ENCODE measurements at places on chromosomes 12 and 14.

GRCh38 chr12:131357185-131357747 lies 353.6 kb upstream of the SFSWAP start:
- H3K4me3 ChIP-seq: no peak overlapping the region
- no peaks in the 10 kb centered on the region for H3K36me3 ChIP-seq
- no peak for DNase-seq
- no peak overlapping the region for H3K27ac ChIP-seq
- no peaks in the 10 kb centered on the region for H3K27me3 ChIP-seq
- no peaks in the 10 kb centered on the region for H3K4me1 ChIP-seq

DNA sequence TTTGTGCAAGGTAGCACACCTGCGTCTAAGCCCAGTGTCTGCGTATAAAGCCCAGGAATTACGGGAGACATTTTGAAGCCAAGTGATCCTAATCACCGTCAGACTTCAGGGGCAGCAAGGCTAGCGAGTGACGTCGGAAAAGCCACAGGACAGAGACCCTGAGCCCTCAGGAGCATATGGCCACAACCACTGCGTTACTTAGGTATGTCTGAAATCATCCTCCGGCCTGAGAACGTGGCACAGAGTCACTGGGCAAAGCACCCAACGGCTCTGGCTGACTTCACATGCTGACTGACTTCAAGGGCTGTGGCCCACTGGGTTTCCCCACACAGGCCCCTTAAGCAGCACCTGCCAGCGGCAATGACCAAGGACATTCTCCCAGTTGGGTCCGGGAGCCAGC lies 71.5 kb downstream of the RIMBP2 start:
- no peak overlapping the region for H3K27ac ChIP-seq
- H3K4me3 ChIP-seq: no peak overlapping the region
- no peaks in the 10 kb centered on the region for H3K27me3 ChIP-seq
- H3K4me1 ChIP-seq: no peaks in the 10 kb centered on the region
- no peaks in the 10 kb centered on the region for H3K36me3 ChIP-seq
- no peak for DNase-seq

- no peak overlapping the region for H3K27ac ChIP-seq
- H3K36me3 ChIP-seq: no peaks in the 10 kb centered on the region
- no peak overlapping the region for H3K4me3 ChIP-seq
- no peak for DNase-seq
Observed at GRCh38 chr14:89141862-89142261, 275.2 kb downstream of the FOXN3 start.

GRCh38 chr14:35766700-35767082 lies 42.4 kb downstream of the RALGAPA1 start:
- no peaks in the 10 kb centered on the region for H3K36me3 ChIP-seq
- H3K27ac ChIP-seq: no peak overlapping the region
- no peak for DNase-seq
- H3K27me3 ChIP-seq: no peaks in the 10 kb centered on the region
- no peaks in the 10 kb centered on the region for H3K4me1 ChIP-seq
- H3K4me3 ChIP-seq: no peak overlapping the region

DNA sequence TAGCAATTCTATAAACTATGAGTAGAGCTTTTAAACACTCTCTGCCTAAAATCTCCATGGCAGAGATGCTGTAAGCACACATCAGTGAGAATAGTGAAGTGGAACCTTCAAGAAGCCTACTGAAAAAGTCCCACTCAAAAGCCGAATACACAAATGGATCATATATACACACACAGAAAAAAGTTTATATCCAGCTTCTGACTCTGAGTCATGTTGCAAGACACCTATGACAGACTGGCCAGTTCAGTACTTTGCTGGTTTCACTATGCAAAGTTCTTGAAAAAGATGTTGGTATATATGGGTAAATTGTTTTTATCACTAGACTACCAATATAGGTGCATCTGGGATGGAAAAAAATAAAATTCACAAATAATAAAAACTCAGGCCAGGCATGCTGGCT lies 126.1 kb downstream of the KCNK10 start:
- DNase-seq: no peak
- no peak overlapping the region for H3K4me3 ChIP-seq
- no peaks in the 10 kb centered on the region for H3K4me1 ChIP-seq
- H3K27me3 ChIP-seq: peaks cover 10% of the 10 kb centered on the region
- H3K36me3 ChIP-seq: no peaks in the 10 kb centered on the region

DNA sequence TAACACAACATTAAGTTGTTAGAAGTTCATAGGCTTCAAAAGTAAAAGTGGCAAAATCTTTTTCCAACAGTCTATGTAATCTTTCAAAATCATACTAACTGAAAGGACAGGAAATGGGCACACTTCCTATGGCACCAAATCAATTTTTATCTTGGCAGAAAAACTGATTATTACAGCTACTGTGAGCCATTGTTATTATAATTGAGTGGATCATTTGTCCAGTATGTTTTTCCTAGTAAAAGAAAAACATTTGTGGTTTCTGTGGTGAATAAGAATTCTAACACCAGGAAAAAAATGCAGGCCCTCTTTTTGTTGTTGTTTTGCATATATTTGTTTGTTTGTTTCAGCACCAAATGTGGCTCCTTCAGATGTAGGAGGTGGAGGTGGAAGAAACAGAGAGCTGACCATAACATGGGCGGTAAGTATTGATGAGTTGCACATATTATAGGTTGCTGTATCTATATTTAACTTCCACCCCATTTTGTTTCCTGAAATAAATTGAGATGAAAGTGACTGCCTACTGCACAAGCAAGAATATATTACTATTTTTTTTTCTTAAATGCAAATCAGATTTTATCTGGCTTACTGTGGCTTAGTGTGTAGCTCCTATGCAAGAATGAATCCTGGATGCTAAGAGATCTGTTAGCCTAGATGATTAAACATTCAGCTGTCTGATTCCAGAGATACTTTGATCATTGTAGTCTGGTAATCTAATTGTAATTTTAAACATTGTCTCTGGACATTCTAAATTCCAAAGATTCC lies 174.1 kb upstream of the PDZRN4 start:
- H3K4me3 ChIP-seq: no peak overlapping the region
- no peaks in the 10 kb centered on the region for H3K36me3 ChIP-seq
- no peak overlapping the region for H3K27ac ChIP-seq
- no peaks in the 10 kb centered on the region for H3K4me1 ChIP-seq
- H3K27me3 ChIP-seq: no peaks in the 10 kb centered on the region

DNA sequence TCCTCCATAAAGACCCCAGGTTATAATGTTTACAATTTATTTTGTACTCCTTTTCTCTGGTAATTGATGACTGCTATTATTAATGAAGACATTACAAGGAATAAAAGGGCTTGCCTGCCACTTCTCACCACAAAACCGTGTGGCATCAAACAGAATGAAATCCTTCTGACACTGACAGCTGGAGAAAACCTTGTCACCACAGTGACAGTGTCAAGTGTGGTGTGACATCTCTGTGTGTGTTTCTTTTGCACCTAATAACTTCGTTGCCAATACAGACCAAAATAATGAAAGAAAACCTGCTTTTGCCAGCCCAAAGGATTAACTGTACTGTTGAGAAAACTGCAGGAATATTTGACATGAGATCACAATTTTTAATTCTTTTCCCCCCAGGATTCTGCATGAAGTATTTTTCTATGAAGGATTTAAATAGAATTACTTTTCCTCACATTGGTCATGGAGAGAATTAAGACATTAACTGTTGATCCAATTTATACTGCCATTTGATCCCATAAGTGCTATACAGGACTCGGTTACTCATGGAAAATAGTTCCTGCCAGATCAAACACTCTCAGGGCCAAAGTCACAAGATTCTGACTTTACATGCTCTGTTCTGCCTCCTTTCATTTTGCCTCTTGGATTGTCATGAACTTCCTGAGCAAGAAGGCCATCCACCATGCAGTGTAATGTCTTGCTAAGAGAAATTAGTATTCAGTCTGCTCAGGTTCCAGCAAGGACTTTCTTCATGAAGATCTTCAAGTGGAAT lies 60.4 kb upstream of the IFNG-AS1 start:
- DNase-seq: no peak
- no peaks in the 10 kb centered on the region for H3K27me3 ChIP-seq
- no peak overlapping the region for H3K27ac ChIP-seq
- H3K4me3 ChIP-seq: no peak overlapping the region
